Naive thymus-derived CD4-positive, alpha-beta T cell (primary cell): ENCODE measurements at places on chromosomes 2 and 18. TPM values are rescaled to one million over a fixed set of nuclear protein-coding genes. Genes with fewer than 3 reads are reported as not detected.
A peak's percentile ranks its signal among the peaks of the same experiment; 100 is the strongest.

Gene PLCL1
- total RNA-seq, result 28.5 TPM

Gene IL1F10
- not detected in 2 replicates for total RNA-seq

Gene EML6
- total RNA-seq, result 0.20 and 1.7 TPM in 2 replicates

Gene AQP4
- total RNA-seq, result not detected

Gene DLGAP1
- total RNA-seq, result 0.32 TPM

Gene SLC14A1
- total RNA-seq, result 12.9 TPM

- H3K36me3 ChIP-seq, result no peaks in the 10 kb centered on the region
- H3K27ac ChIP-seq, result no peak overlapping the region
- no peak overlapping the region for H3K4me3 ChIP-seq
- H3K27me3 ChIP-seq, result no peaks in the 10 kb centered on the region
- no peaks in the 10 kb centered on the region for H3K4me1 ChIP-seq
Observed at GRCh38 chr18:78074400-78075020, 824.9 kb downstream of the GALR1 start.

- DNase-seq, result no peak
- peaks cover 9% of the 10 kb centered on the region for H3K4me1 ChIP-seq
- no peaks in the 10 kb centered on the region for H3K27me3 ChIP-seq
Observed at GRCh38 chr18:78630981-78631510, 348.6 kb upstream of the SALL3 start.

DNA sequence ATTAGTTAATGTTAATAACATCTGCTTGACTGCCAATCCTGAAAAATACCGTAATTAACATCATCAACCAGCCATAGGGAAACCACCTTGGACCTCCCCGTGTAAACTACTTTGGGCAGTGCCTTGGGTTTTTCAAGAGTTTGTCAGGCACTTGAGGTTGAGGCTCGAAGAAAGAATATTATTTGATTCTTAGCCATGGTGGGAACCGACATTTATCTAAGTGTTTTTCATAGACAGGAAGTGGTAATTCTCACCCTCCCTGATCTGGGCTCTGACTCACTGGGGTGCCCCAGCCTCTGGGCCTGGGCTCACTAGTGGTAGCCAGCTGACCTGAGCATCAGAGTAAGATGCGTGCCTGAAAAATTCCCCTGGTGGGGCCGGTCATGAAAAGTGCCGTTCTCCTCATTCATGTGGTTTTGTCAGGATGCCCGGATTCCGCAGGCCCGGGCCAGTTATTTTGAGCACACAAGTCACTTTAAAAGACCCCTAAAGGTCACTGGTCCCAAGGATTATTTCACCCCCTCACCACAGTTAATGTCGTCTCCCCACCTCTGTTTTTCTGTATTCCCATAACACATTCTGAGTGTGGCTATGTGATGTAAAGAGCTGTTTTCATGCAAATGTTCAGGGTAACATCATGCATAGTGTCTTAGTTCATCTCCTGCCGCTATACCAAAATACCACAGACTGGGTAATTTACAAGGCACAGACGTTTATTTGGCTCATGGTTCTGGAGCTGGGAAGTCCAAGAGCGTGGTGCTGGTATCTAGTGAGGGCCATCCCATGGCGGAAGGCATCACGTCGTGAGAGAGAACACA lies 21.6 kb upstream of the SPATA3 start:
- H3K4me3 ChIP-seq, result peak overlapping the region; percentile 34
- no peak overlapping the region for H3K27ac ChIP-seq
- peak; percentile 25 for DNase-seq
- peaks cover 13% of the 10 kb centered on the region for H3K4me1 ChIP-seq

DNA sequence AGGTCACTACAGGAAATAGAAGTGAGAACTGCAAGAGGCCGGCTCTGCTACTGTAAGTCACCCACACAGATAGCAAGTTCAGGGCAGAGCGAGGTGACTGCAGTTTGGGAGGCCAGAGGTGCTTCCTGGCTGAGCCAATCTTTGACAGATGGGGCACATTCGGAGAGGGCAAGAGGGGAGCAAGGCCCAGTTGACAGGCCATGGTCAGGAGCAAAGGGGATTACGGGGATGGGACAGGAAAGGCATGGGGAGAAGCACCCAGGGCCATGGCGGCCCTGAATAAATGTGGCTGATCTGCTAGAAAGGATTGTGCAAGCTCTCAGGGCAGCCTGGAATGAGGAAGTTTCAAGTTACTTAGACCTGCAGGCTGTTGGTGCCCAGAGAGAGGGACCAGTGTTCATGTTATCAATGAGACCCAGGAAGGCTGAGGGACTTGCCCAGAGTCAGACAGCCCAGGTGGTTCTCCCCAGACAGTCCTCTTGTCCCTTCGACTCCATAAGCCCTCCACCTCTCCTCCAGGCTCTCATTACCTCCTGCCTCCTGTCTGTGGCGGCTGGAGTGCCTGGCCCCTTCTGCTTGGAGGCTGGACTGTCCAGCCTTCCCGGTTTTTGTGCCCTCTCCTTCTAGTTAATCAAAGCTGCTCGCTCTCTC lies 123.3 kb downstream of the CTIF start:
- H3K4me1 ChIP-seq, result no peaks in the 10 kb centered on the region
- no peaks in the 10 kb centered on the region for H3K36me3 ChIP-seq
- no peak for DNase-seq
- no peak overlapping the region for H3K4me3 ChIP-seq
- no peaks in the 10 kb centered on the region for H3K27me3 ChIP-seq

DNA sequence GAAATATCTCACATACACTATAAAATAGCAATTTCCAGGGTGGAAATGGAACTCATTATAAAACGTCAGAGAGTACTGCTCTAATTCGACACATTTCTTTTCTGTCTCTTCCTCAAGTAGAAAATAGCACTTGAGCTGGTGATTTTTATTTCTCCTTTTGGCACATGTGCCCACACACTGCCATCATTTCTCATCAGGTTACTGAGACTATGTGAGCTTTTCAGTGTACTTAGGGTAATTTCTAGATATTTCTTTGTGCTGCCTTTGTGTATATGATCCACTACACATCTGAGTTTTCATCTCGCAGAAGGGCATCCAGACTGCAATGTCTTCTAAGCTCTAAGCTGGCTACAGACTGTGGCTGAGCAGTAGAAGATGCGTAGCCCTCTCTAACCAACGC lies 62.1 kb upstream of the PGAP1 start:
- H3K4me3 ChIP-seq, result no peak overlapping the region
- DNase-seq, result no peak
- H3K36me3 ChIP-seq, result peaks cover 37% of the 10 kb centered on the region
- H3K27ac ChIP-seq, result no peak overlapping the region

GRCh38 chr2:73987109-73987947 lies 2.6 kb downstream of the TET3 start:
- peaks cover 49% of the 10 kb centered on the region for H3K4me1 ChIP-seq
- peak overlapping the region; percentile 90 for H3K27ac ChIP-seq
- H3K36me3 ChIP-seq, result peaks cover 9% of the 10 kb centered on the region
- H3K27me3 ChIP-seq, result no peaks in the 10 kb centered on the region
- peak overlapping the region; percentile 62 for H3K4me3 ChIP-seq

GRCh38 chr2:207813221-207813916 lies 43.7 kb upstream of the FZD5 start:
- DNase-seq, result no peak
- no peak overlapping the region for H3K27ac ChIP-seq
- H3K4me1 ChIP-seq, result no peaks in the 10 kb centered on the region

- no peaks in the 10 kb centered on the region for H3K27me3 ChIP-seq
- no peaks in the 10 kb centered on the region for H3K36me3 ChIP-seq
- no peak overlapping the region for H3K4me3 ChIP-seq
- H3K4me1 ChIP-seq, result no peaks in the 10 kb centered on the region
- DNase-seq, result no peak
Observed at GRCh38 chr2:15756882-15757819, 165.5 kb downstream of the DDX1 start.

GRCh38 chr2:207473049-207473930 lies 56.5 kb upstream of the CREB1 start:
- H3K4me1 ChIP-seq, result no peaks in the 10 kb centered on the region
- H3K4me3 ChIP-seq, result no peak overlapping the region
- DNase-seq, result peak; percentile 59
- H3K27me3 ChIP-seq, result no peaks in the 10 kb centered on the region

DNA sequence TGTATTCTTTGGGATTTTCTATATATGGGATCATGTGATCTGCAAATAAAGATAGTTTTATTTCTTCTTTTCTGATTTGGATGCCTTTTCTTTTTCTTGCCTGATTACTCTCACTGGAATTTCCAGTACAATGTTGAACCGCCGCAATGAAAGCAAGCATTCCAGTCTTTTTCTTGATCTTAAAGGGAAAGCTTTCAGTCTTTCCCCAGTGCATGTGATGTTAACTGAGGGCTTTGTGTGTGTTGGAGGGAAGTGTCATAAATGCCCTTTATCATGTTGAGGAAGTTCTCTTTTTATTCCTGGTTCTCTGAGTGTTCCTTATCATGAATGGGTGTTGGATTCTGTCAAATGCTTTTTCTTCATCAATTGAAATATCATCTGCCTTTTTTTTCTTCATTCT lies 16.9 kb upstream of the CYBRD1 start:
- no peak overlapping the region for H3K4me3 ChIP-seq
- no peaks in the 10 kb centered on the region for H3K27me3 ChIP-seq
- H3K27ac ChIP-seq, result no peak overlapping the region
- H3K4me1 ChIP-seq, result no peaks in the 10 kb centered on the region

DNA sequence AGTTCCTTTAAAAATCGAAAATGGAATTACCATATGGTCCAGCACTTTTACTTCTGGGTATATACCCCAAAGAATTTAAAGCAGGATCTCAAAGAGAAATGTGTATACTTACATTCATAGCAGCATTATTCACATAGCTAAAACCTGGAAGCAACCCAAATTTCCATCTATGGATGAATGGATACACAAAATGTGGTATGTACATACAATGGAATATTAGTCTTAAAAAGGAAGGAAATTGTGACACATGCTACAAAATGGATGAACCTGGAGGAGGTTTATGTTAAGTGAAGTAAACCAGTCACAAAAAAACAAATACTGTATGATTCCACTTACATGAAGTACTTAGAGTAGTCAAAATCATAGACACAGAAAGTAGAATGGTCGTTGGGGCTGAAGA lies 147.9 kb upstream of the LTBP1 start:
- H3K36me3 ChIP-seq, result no peaks in the 10 kb centered on the region
- no peak overlapping the region for H3K27ac ChIP-seq
- H3K4me3 ChIP-seq, result no peak overlapping the region
- no peaks in the 10 kb centered on the region for H3K4me1 ChIP-seq
- no peaks in the 10 kb centered on the region for H3K27me3 ChIP-seq
- no peak for DNase-seq

- H3K4me3 ChIP-seq, result no peak overlapping the region
- no peak for DNase-seq
- H3K27me3 ChIP-seq, result no peaks in the 10 kb centered on the region
- H3K27ac ChIP-seq, result no peak overlapping the region
Observed at GRCh38 chr18:10418836-10419235, 35.6 kb upstream of the APCDD1 start.

GRCh38 chr18:7452331-7452730 lies 114.8 kb upstream of the PTPRM start:
- DNase-seq, result no peak
- H3K4me1 ChIP-seq, result no peaks in the 10 kb centered on the region
